NCI-H69 (cell line): ENCODE measurements at places on chromosomes 7 and 10.

GRCh38 chr10:80203835-80204676 lies 1.3 kb downstream of the ANXA11 start:
- DNase-seq: no peak

GRCh38 chr7:92205987-92206386 lies 27.0 kb upstream of the LRRD1 start:
- no peak for DNase-seq

DNA sequence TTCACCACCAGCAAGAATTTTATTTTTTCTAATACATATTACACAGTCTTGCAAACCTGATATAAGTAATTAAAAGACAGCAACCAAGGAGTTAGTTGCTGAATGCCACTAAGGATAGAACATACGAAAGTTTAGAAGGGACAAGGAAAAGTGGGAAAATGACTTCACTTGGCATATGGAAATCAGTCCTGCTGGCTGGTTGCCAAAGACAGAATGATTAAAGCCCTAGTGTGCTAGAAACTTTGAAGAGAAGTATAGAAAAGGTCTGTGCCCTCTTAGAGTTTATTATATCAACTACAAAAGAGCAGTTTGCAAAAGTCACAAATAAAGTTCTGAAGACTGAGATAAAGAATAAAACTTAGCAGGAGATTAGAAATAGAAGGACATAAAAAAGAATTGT lies 5.8 kb upstream of the YAE1 start:
- DNase-seq: peak; percentile 35

DNA sequence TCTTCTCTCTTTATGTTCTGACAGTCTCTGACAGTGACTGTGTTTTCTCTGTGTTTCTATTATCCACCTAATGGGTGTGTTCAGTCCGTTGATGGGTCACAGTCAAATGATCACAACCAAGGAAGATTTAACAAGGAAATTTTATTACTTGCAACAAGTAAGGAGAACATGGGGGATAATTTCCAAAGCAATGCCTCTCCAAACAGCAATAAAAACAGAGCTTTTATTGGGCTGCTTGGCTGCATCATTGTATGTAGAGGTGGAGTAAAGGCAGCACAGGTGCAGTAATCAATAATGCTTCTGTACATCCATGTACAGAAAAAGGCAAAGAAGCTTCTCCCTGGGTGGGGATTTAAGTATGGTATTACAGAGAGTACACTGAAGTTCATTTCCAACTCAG lies 1525.6 kb downstream of the REEP3 start:
- DNase-seq: no peak

GRCh38 chr7:35399216-35399615 lies 145.3 kb upstream of the TBX20 start:
- DNase-seq: no peak

- DNase-seq: no peak
These were observed 143.1 kb downstream of the AHR start for GRCh38 chr7:17441557-17441956.

DNA sequence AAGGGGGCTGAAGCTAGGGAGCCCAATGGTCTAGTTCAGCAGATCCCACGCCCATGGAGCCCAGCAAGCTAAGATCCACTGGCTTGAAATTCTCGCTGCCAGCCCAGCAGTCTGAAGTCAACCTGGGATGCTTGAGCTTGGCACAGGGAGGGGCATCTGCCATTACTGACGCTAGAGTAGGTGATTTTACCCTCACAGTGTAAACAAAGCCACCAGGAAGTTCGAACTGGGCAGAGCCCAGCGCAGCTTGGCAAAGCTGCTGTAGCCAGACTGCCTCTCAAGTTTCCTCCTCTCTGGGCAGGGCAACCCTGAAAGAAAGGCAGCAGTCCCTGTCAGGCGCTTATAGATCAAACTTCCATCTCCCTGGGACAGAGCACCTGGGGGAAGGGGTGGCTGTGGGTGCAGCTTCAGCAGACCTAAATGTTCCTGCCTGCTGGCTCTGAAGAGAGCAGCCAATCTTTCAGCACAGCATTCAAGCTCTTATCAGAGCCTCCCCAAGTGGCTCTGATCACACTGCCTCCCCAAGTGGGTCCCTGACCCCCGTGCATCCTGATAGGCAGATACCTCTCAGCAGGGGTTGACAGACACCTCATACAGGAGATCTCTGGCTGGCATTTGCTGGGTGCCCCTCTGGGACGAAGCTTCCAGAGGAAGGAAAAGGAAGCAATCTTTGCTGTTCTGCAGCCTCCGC lies 167.8 kb downstream of the CCDC71L start:
- DNase-seq: peak; percentile 67
